ENCODE measurements at places on chromosomes 12 and 14. TPM values are rescaled to one million over a fixed set of nuclear protein-coding genes. Genes with fewer than 3 reads are reported as not detected.

Gene KRT3
- not detected for total RNA-seq

- H3K36me3 ChIP-seq: peaks cover 60% of the 10 kb centered on the region
- no peaks in the 10 kb centered on the region for H3K27me3 ChIP-seq
- no peak overlapping the region for H3K4me3 ChIP-seq
- DNase-seq: peak; percentile 41
- peaks cover 2% of the 10 kb centered on the region for H3K4me1 ChIP-seq
- H3K27ac ChIP-seq: no peak overlapping the region
Observed at GRCh38 chr12:6603095-6603567, 4.0 kb downstream of the CHD4 start.

- H3K4me3 ChIP-seq: no peak overlapping the region
- no peaks in the 10 kb centered on the region for H3K36me3 ChIP-seq
- DNase-seq: no peak
- H3K27ac ChIP-seq: no peak overlapping the region
- no peaks in the 10 kb centered on the region for H3K27me3 ChIP-seq
- 0 out of 2 replicates have a peak, but pooled peaks cover 2% of the 10 kb centered on the region for H3K4me1 ChIP-seq
Observed at GRCh38 chr12:104669089-104669721, 212.5 kb downstream of the CHST11 start.

DNA sequence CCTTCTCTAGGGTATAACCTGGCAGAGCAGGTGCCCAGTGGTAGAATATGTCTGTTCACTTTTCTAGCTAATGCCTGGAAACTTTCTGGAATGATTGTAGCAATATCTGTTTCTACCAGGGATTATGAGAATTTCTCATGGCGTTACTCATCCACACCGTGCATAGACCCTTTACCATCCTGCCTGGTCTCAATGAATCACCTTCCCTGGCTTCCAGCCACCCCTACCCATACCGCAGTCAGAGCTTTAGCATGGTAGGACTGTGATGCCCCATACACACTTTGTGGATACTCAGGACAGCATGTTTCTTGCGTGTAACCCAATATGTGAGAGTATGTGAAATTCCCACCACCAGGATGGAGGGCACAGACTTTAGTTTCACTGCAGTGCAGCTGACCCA, 45.4 kb downstream of the TUNAR start:
- no peak overlapping the region for H3K27ac ChIP-seq

DNA sequence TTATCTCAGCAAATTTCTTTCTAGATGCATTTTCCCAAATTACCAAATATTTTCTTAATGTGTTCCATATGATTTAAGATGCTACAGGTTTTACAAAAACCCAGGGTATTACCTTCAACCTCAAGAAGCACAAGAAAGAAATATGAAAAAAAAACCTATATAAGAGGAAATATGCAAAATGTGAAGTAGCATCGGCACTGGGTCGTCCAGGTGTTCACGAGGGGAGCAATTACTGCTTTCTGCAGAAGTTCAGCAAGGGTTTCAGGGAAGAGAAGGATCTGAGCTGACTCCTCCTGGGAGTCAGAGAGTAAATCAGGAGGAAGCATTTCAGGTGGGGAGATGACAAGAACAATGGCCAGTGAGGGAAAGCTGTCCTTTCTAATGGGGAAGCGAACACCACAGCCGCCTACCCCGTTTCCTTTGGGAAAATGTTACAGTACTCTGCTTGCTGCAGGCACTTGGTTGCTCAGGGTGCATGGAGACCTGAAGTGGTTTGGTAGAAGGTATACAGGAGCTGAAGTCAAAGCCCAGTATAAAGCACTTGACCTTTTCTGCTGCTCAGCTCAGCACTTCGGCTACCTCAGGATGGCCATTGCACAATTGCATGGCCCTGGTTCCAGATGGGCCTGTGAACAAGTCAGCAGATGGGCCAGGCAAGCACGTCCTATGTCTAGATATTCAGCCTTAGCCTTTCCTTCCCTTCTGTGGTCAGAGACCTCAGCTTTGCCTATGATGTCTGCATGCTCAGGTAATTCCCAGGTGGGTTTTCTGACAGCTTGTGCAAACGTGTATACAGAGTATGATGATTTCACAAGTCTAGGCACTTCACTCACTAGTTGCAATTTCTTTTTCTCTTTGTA, 155.6 kb downstream of the PAX9 start:
- H3K4me3 ChIP-seq: no peak overlapping the region
- H3K27ac ChIP-seq: no peak overlapping the region
- H3K27me3 ChIP-seq: no peaks in the 10 kb centered on the region
- H3K36me3 ChIP-seq: no peaks in the 10 kb centered on the region

Data from H9 (cell line).